HT-29 (cell line): ENCODE measurements at places on chromosomes 7 and 10. TPM values are rescaled to one million over a fixed set of nuclear protein-coding genes. Genes with fewer than 3 reads are reported as not detected.

The OR6V1 gene
- total RNA-seq: not detected in 2 replicates

The TMEM26 gene
- not detected in 2 replicates for total RNA-seq

The FXYD4 gene
- total RNA-seq: not detected in 2 replicates

DNA sequence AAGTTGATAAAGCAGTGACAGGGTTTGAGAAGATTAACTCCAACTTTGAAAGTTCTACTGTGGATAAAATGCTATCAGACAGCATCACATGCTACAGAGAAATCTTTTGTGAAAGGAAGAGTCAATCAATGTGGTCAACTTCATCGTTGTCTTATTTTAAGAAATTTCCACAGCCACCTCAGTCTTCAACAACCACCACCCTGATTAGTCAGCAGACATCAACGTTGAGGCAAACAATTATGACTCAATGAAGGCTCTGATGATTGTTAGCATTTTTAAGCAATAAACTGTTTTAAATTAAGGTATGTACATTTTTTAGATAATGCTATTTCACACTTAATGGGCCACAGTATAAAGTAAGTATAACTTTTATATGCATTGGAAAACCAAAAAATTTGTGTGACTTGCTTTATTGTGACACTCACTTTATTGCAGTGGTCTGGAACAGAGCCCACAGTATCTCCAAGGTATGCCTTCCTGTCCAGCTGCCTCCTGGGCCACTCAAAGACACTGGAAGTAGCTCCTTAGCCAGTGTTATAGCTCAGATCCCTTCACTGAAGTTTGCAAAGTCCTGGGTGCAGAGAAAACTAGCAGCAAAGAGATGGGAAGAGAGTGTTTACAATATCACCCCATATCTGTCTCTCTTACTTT is 293.1 kb downstream of the ARHGAP12 start:
- no peak for DNase-seq

GRCh38 chr7:36224934-36225858 is 72.1 kb downstream of the EEPD1 start:
- no peak for DNase-seq

The OR2F1 gene
- not detected in 2 replicates for total RNA-seq

DNA sequence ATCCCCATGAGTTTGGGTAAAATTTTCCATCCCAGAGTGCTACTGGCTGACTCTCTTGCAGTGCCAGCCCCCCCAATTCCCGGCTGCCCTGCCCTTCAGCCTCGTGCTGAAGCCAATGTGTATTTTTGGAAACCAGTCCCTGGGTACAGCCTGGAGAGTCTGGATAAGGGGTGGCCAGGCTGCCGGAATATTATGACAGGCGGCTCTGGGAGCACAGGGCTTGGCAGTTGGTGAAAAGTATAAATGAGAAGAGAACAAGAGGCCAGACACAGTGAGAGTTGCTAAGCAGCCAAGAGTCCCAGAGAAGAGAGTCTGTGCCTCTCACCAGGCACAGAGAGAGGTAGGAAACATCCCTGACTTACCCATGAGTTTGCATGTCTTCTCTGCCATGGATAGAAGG is 53.6 kb downstream of the TMEM130 start:
- no peak for DNase-seq

DNA sequence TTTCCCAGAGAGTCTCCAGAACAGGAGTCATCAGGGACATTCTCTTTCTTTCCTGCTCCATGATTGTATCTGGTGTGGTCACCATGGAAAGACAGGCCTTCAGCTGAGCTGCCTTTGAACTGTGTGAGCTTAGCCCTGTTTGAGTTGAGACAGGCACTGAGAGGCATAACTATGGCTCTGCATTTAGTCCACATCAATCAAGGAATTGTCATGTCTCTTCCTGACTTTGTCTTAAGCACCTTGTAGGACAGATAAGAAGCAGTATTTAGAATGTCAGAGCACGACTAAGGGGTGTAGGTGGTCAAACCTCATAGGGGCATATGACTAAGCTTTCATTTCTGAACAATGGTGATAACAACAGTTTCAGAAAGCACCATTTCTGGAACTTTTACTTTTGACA is 53.5 kb downstream of the EPDR1 start:
- DNase-seq: no peak

The CRYGN gene
- total RNA-seq: 1.4 TPM in 1 of 2 replicates, not detected in the other

- no peak for DNase-seq
Measured at GRCh38 chr7:71826141-71826540, 586.0 kb downstream of the CALN1 start.

DNA sequence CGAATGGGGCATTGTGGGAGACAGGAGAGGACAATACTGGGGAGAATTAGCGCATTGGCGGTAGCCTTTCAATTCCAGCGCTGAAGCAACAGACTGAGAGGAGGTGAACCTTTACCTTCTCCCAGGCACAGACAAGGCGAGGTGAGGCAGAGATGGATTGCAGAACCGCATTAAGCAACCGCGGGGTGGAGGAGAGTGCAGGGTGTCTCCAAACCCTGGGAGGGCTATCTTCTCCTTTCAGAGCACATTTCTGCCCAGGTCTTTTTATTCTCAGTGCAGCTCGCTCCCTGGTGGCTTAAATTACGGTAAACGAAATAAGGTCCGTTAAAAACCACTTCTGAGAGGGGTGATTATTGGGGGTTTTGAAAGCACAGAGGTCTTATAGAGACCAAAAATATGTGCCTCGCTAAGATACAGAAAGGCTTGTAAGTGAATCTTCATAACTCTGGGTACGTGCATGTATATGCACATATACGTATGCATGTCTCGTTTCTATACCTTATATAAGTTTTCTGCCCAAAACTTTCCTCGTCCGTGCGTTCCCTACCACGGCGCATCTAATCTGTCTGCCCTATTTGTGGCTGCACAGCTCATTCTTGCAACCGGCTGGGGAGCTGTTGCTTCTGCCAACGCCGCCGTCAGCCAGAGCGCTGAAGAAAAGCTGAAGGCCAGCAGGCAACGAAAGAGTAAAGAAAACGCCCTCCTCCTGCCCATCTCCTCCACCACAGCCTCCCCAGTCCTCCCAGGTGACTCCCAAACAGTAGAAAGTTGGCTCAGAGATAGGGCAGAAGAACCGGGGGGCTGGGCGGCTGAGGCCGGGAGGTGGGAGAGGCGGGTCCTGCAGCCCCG is 895 bp upstream of the ZNF804B start:
- DNase-seq: no peak

The TWIST1 gene
- total RNA-seq: not detected in 2 replicates

The H2BK1 gene
- total RNA-seq: not detected in 2 replicates

DNA sequence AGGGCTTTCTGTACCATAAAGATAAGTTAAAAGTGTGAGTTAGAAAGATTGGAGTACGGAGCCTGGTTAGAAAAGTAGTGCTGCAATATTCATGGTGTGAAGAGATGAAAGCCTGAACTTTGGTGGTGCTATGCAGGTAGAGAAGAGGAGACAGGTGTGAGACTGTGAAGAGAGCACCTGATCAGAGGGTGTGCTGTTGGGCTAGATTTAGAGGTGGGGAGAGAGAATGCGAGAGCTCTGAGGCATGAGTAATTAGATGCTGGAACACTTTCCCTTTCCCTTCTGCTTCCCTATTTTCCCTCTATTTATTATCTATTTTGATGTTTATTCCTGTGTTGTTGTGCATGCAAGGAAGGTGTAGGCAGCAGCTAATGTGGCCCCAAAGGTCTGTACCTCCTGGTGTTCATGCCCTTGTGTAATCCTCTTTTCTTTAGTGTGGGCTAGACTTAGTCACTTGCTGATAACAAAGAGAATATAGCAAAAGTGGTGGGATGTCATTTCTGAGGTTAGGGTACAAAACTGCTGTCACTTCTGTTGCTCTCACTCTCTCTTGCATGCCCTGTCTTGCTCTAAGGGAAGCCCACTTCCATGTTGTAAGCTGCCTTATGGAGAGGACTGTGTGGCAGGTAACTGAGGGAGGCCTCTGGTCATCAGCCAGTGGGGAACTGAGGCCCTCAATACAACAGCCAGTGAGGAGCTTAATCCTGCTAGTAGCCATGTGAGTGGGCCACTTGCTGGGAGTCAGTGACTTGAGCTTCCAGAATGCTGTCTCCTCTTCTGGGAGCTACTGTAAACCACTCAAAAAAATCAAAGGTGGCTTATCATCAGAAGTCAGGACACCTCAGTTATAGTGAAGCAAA is 2.6 kb upstream of the ATXN7L1 start:
- DNase-seq: no peak

The ACTL6B gene
- total RNA-seq: 0.13 TPM in 1 of 2 replicates, not detected in the other

DNA sequence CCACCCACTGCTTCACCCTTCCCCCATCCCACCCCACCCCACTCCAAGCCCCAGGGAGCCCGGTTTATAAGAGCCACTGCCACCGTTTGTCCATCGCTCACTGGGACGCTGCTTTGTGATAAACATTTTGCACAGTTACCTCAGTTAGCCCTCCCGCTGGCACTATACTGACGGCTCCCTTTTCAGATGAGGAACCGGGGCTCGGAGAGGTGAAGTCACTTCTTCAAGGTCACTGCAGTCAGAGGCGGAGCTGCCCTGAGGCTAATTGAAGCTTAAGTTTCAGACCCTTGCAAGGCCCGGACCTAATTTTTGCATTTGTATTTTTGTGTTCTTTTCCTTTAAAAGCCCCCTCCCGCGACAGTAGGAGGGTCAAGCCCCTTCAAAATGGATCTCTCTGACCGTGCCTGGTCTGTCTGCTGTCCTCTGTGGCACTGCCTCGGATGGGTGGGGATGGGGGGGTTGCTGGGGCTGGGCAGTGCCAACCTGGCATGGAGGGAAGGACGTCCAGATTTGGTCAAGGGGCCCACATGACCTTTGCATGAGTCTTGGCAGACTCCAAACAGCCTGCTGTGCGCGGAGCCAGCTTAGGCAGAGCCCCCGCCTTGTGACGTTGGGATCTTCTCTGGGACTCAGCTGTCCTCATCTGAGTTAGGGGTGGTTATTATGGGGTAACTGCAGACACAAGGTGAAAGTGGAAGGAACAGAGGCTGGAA is 17.7 kb upstream of the NODAL start:
- no peak for DNase-seq

DNA sequence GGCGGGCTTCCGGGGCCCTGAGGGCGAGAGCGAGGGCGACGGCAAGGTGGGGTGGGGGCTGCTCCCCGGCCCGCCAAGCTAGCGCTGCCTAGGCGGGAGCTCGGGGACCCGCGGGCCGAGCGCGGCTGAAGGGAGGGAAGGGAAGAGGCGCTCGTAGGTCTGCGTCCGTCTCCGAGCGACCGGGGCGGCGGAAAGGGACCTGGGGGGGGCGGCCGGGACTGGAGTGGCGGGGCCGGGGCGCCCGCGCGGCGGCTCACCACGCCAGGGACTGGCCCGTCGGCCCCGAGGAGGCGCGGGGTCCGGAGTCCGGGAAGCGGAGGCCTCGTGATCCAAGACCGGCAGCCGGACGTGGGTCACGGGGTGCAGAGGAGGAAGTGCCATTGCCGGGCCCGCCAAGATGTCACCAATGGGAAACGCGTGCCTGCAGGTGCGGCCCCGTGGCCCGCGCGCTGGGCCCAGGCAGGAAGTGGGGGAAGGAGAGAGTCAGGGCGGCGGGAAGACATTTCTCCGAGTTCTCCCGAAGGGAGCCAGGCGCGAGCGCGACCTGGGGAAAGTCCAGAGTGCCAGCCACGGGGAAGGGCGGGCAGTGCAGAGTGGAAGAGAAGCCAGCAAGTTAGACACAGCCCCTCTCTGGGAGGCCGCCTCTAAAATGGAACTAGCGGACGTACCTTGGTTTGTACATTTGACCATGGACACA is 11.9 kb downstream of the HNRNPF start:
- DNase-seq: peak; percentile 94

- DNase-seq: no peak
Measured at GRCh38 chr7:29956487-29956836, 33.1 kb downstream of the SCRN1 start.

- no peak for DNase-seq
Measured at GRCh38 chr10:1514681-1515080, 222.6 kb downstream of the ADARB2 start.

- DNase-seq: no peak
Measured at GRCh38 chr7:141312828-141313521, 238.2 kb upstream of the AGK start.

GRCh38 chr7:106001196-106001595 is 38.1 kb downstream of the CDHR3 start:
- no peak for DNase-seq

The GLI3 gene
- total RNA-seq: not detected in 2 replicates

The FAM25A gene
- 0.76 TPM in 1 of 2 replicates, not detected in the other for total RNA-seq

- DNase-seq: no peak
Measured at GRCh38 chr7:51446785-51447184, 130.2 kb upstream of the COBL start.

The NANOS1 gene
- total RNA-seq: 3.1 and 4.8 TPM in 2 replicates

The MEOX2 gene
- not detected in 2 replicates for total RNA-seq

The GPR26 gene
- total RNA-seq: not detected in 2 replicates

- DNase-seq: no peak
Measured at GRCh38 chr10:29896053-29896452, 163.3 kb downstream of the JCAD start.

DNA sequence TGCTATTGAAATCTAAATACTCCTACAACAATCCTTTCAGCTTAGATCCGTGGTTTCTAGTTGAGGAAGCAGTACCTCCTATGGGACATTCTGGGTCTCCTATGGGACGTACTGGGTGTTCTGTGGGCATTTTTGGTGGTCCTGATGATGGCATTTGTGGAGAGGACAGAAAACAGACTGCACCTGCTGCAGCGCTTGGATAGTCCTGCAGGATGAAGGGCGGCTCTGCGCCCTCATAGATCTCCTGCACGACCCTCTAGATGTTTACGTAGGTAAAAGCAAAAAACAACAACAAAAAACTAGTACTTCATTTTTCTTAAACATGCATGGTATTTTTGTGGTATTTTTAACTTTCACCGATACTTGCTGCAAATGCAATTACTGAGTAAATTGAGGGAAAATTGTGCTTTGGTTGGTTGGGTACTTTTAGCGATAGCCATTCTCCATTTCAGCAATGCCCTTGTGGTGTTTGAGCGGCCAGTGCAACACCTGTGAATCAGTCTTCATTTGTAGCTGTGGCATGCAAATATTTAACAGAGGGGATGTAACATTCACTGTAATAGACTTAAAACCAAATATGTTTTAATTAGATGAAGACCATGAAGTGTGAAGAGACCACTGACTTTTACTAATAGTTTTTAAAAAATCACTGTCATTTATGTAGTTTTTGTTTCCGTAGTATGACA is 461.2 kb downstream of the SDK1 start:
- DNase-seq: no peak

The TMEM270 gene
- not detected in 2 replicates for total RNA-seq

DNA sequence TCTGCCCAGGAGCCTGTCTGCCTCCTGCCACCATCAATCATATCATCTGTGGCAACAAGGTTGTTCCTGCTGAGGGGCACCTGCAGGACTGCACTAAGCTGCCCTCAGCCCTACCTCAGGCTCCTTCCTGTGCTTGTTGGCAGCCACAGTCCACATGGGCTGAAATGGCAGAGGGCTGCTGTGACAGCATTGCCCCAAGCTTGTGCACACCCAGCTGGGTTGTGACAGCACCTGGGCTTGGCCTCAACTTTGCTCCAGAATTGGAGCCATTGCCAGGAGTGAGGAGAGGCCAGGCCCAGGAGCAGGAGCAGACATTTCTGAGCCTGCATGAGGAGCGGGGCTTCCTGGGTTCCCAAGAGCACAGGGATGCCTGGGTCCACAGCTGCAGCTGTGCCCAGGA is 340.9 kb upstream of the CHRM2 start:
- no peak for DNase-seq

The FKBP14 gene
- 3.3 and 3.7 TPM in 2 replicates for total RNA-seq

GRCh38 chr7:122764902-122765301 is 62.2 kb upstream of the RNF148 start:
- no peak for DNase-seq

The FGFBP3 gene
- total RNA-seq: 0.92 and 0.94 TPM in 2 replicates
